ENCODE measurements at places on chromosomes 5 and 9.
A peak's percentile ranks its signal among the peaks of the same experiment; 100 is the strongest.

DNA sequence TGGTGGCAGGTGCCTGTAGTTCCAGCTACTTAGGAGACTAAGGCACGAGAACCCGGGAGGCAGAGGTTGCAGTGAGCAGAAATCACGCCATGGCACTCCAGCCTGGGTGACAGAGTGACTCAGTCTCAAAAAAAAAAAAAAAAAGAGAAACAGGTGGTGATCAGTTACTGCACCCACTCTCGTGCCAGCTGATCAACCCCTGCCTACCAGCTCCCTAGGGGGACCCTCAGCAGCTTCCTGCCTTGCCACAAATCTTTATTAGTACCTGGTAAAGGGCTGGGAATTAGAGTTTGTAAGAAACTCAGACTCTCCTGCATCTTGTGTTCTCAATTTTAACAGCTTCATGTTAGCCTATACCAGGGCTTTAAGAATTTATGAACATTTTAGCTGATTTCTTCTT is 914.9 kb downstream of the EFNA5 start:
- no peak for DNase-seq

- DNase-seq, result no peak
These were observed 895.1 kb downstream of the TLE1 start for GRCh38 chr9:80794197-80794596.

DNA sequence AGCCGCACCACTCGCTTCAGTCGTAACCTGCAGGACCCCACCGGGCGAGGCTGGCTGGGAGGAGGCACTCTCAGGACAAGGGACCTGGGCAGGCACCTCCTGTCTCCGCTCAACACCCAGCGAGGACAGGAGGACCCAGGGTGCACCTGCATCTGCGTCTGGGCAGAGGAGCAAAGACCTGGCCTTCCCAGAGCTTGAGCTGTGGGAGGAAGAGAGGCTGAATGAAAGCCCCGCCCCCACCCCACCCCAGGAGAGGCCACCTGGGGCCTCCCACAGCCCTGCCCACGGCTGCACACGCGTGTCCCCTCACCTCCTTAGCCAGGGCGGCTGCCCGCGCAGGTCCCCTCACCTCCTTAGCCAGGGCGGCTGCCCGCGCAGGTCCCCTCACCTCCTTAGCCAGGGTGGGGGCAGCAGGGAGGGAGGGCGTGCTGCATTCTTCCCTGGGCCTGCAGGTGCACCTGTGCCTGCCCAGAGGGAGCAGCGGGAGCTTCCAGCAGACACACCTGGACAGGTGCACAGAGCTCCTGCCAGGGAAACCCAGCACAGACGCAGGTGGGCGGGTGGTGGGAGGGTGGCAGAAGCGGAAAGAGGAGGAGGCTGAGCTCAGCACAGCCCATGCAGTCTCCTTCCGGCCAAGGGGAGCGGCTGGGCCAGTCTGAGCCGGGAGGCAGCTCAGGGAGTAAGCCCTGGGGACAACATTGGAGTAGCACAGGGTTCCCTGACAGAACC is 18.5 kb upstream of the SLC12A7 start:
- no peak for DNase-seq

GRCh38 chr9:138073808-138074207 is 196.2 kb downstream of the CACNA1B start:
- no peak for DNase-seq

GRCh38 chr9:69465473-69465872 is 140.5 kb downstream of the ENTREP1 start:
- DNase-seq, result no peak

DNA sequence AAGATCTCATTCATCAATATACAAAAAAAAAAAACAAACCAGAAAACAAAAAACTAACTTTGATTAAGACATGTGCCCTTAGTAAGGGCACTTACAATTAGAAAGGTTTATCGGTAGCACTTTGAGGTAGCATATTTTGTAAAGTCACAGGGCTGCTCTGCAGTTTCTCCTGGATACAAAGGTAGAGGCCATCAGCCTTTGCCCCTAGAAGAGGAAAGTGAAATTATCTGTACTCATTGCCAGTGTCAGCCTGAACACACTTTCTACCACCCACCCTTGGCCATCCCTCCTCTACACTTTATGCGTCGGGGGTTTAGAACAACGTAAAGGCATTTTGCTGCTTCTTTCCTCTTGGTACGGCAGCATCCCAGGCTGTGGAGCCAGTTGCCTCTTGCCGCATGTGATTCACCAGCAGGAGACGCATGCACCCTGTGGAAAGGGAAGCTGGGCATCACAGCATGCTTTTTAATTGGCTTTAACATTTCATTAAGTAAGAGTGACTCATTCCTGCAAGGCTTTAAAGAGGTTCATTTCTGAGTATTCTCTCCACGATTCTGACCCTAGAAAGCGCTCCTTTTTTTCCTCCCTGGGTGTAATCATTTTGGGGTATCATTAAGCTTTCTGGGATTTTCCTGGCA is 84.6 kb downstream of the CEMIP2 start:
- peak; percentile 69 for DNase-seq

DNA sequence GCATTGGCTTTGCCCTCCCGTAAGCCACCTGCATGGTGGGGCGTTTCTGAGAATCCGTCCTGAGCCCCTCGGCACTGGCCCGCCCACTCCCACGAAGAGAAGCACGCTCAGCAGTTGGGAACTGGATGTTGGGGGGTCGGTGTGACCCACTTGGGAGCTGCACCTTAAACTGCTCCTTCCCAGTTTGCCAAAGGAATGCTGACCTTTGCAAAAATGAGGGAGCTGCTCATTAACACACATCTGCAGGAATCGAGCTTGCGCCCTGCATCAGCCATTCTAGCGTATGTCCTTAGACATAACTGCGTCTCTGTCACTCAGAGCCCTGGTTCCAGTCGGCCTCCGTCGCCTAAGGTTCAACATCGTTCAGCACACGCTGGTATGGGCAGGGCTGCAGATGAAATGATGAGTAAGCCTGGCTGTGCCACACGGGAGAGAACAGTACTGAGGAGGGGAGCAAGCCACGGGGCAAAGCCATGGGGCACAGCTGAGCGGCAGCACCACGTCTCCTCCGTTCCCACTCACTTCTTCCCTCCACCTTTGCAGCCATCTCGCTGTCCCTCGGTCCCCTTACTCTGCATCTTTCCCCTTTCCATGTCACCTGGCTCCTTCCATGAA is 28.8 kb upstream of the NCS1 start:
- no peak for DNase-seq

DNA sequence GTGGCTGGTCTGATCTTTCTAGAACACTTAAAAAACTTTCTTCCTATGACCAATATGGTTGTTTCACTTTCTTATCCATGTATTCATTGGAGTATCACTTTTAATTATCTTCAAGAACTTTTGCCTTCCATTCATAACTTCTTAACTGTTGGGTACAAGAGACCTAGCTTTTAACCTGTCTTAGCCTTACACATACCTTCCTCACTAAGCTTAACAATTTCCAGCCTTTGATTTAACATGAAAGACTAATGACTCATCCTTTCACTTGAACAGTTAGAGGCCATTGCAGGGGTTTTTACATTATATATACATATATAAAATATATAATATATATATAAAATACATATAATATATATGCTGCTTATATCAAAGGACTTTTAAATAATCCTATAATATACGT is 57.9 kb downstream of the ABHD17B start:
- no peak for DNase-seq

DNA sequence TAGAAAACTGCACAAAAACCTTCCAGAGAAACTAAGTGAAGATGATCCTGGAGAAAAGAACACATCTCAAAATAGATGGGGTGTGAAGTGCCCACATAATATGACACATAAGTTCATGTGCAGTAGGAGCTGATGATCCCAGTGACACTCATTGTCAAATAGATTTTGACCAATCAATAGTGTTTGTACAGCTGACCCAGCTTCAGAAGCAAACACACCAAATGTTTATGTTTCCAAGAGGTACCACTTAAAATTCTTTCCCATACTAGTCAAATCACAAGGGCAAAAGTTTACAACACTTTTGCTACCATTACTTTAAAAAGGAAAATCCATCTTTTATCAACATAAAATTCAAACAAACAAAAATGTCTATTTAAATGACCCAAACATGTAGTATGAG is 175.0 kb downstream of the MLLT3 start:
- no peak for DNase-seq

- DNase-seq, result no peak
These were observed 18.9 kb upstream of the GDA start for GRCh38 chr9:72130321-72130720.

GRCh38 chr5:3891113-3891512 is 295.5 kb downstream of the IRX1 start:
- no peak for DNase-seq

DNA sequence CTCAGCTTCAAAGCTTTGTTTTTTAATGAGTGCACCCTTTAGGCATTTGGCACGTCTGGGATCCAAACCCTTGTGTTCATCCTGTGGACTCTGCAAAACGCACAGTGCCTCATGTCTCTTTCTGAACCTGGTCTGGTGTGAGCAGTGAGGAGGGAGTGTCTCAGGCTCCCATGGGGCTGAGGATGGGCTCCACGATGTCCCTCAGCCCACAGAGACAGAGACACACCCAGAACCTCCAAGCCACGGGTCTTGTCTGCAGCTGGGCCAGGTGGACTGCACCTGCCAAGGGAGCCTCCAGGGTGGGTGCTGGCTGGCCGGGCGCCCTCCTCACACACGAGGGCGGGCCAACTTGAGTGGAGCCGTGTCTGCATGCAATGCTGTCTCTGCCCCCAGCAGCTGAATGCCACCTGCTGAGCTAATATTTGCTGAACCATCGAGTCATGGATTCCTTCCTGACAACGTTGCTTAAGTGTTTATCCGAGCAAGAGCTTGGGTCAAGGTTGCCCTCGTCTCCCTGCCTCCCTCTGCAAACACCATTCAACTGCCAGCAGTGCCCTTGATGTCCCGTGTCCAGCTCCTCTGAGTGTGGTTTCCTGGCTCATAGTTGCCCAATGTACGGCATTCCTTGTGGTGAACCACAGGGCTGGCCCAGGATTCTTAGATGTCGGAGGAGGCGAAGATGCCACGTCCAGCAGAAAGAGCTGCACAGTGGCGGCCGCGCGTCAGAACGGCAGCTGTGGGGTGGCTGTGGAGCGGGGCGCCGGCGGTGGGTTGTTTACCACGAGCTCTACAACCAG is 31.4 kb upstream of the LPCAT1 start:
- DNase-seq, result peak; percentile 60

DNA sequence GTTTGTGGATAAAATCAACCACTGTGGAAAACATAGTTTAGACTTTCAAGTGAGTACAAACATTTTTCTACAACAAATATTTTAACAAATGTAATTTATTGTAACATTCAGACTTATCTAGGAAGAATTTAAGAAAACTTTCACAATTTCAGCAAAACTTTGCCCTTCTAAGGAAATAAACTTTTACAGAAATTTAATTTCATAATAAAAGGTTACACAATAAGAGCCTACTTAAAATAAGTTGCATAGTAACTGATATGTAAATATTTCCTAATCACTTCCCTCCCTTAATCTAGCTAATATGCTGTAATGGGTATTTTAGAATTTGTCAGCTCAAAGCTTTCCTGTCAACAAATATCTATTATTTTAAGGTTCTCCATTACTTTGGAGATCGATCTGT is 1899.9 kb downstream of the MAT2B start:
- no peak for DNase-seq

- peak; percentile 31 for DNase-seq
These were observed 145.5 kb downstream of the ERCC6L2 start for GRCh38 chr9:96020792-96021550.

DNA sequence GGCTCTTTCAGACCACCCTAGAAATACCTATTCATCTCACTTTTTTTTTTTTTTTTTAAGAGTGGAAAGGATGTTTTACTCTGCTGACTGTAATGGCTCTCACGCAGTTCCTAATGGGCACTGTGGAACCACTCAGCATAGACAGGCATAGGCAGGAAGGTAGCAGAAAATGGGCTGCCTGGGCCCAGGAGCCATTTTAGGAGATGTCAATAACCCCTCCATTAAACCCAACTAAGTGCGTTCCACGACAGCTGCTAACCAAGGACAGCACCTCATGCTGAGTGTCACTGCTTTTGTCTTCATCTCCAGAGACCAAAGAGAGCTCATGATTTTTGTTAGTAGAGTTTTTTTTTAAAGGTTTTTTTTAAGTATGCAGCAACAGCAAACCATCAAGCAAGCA is 15.3 kb downstream of the MAP1B start:
- no peak for DNase-seq

GRCh38 chr9:113403646-113404045 is 2.6 kb upstream of the ALAD start:
- peak; percentile 21 for DNase-seq

All from choroid plexus epithelial cell (primary cell).